ENCODE measurements at places on chromosomes 5 and 9.

- DNase-seq = no peak
Observed at GRCh38 chr5:32170303-32171151, 3.6 kb downstream of the GOLPH3 start.

- no peak for DNase-seq
Observed at GRCh38 chr9:101999441-101999840, 261.0 kb upstream of the GRIN3A start.

DNA sequence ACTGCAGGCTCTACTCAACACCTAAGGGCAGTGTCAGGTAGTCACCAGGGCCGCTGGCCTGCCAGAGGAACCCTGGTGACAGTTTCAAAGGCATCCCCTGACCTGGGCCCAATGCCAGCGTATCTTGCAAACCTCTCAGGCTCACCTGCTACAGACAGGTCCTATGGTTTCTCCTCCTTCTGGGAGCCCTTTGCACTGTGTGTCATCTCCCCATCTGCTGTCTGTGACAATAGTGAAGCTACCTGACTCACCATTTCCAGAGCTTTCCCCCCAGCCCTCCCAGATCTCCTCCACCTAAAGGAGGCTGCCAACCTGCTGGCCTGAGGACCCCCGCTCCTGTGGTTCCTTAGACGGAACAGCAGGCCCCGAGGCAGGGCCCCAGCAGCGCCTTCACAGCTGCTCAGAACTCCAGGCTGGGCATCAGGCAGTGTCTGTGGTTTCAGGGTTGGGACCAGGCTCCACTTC is 203.1 kb downstream of the FSTL4 start:
- DNase-seq = no peak

DNA sequence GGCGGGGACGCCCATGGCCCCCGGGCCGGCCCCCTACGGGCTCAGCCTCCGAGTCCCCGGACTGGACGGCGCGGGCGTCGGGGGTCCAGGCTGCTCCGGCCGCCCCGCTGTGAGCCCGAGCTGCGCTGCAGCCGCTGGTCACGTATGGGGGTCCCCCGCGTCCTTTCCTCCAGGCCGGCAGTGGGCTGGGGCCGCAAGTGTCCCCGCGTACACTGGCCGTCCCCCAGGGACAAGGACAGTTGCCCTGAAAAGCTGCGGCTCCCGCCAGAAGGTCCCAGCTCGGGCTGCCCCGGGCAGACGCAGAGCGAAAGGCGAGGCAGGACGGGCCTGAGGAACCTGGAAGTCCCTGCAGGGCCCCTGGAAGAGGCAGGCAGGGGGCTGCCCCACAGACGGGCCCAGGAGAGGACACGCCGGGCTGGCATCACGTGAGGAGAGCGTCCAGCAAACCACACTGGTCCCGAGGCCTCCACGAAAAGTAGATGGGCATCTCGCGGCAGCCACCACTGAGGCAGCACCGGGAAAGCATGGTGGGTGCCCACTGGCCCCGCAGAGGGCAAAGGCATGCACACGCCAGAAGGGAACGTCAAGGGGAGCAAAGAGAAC is 3.3 kb upstream of the NKD2 start:
- DNase-seq = no peak

DNA sequence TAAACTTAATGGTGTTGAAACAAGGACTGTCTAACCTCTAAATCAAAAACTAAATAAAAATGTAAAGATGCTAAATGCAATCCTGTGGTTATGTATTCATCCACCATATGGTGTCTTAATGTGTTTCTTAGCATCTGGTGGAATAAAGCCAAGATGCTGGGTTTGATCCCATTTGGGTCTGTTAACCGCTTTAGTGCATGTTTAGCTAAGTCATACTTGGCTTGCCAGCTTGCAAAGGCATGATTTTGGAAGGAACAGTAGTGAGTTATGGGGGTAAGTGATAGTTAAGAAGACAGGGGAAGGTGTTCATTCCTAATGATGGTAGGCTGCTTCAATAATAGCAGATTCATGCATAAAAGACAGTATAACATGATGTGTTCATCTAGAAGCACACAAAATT is 139.0 kb upstream of the SLC27A6 start:
- no peak for DNase-seq

DNA sequence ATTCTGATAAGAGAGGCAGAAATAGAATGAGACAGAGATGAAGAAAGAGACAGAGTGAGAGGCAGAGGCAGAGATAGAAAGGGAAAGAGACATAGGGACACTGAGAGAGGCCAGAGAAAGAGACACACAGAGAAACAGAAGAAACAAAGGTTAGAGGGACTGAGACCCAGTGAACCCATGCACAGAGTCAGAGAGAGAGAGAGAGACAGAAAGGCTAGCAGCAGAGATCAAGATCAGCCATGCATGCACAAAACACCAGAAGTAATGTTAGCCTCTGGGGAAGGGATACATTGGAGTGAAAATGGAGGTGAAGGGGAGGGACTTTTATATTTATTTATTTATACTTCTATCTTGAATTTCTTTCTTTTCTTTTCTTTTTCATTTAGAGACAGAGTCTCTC is 14.1 kb upstream of the SPARC start:
- no peak for DNase-seq

- DNase-seq = peak; percentile 2
Observed at GRCh38 chr9:15104826-15105420, 194.7 kb upstream of the FREM1 start.

GRCh38 chr5:35230038-35230611 is at the start of gene PRLR:
PRLR (minus strand) TSS chr5:35230487; CDS start chr5:35089620, 140,867 bp downstream.
- peak; percentile 34 for DNase-seq

DNA sequence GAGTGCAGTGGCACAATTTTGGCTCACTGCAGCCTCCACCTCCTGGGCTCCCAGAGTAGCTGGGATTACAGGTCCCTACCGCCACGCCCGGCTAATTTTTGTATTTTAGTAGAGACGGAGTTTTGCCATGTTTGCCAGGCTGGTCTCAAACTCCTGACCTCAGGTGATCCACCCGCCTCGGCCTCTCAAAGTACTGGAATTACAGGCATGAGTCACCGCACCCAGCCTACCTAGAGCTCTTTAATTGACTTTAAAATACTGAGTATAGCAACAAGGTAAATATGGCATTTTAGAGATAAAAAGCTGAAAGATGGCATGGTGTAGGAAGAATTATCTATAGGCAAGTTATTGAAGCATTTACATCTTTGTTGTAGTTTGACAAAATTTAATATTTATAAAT is 21.0 kb downstream of the APC start:
- no peak for DNase-seq

GRCh38 chr9:27629425-27629824 is 56.1 kb upstream of the C9orf72 start:
- no peak for DNase-seq

- DNase-seq = no peak
Observed at GRCh38 chr9:115992834-115993233, 160.8 kb upstream of the PAPPA start.

DNA sequence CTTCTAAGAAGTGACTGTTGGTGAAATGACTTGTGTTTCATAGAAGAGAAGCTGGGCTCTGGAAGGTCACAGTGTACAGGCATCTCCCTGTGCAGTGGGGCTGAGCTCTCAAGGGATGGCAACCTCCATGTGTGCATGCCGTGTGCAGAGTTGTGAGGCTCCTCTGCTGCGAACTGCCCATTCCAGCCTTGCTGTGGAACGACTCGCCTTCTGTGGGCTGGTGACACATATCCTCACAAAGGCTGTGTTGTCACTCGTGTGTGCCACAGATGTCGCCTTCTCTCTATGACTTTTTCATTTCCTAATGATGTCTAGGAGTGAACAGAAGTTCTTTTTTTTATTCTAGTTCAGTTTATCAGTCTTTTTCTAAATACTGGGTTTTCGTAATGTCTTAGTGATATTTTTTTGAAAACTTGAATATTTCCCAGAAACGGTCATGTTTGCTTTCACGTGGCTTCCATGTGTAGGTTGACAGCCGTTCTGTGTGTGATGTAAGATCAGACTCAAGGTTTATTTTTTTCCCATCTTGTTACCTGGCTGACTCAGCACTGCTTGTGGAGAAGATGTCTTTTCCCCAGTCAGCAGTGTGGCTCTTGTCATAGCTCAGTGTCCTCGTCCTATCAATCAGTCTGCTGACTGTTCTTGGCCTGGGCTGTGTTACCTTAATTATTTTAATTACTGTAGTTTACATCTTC is 57.3 kb upstream of the CACNA1B start:
- no peak for DNase-seq

DNA sequence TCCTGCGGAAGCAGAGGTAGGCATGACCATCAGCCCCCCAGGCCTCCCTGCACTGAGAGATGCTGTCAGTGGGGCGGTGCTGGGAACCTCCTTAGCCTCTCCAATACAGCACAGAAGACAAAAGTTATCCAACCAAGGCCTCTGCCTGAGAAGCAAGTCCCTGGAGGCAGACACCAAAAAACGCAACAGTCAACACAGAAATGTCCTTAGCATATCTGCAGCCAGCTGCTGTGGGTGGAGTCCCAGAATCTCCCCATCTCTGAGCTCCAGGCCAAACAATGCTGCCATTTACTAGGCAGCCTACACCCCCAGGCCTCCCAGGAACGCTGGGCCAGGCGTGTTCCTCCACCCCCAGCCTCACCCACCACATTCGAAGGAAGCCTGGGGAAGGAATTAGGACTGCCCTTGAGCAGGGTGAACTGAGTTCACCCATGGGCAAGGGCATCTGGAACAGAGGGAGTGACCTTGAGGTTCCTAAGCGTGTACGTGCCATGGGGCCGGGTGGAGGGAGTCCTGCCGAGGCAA is 43.7 kb downstream of the STK10 start:
- no peak for DNase-seq

GRCh38 chr5:99063737-99064136 is 134.9 kb upstream of the CHD1 start:
- no peak for DNase-seq

GRCh38 chr9:104589626-104590025 is 9.6 kb downstream of the OR13C5 start:
- no peak for DNase-seq

- no peak for DNase-seq
Observed at GRCh38 chr5:179290681-179291540, 54.4 kb downstream of the ADAMTS2 start.

DNA sequence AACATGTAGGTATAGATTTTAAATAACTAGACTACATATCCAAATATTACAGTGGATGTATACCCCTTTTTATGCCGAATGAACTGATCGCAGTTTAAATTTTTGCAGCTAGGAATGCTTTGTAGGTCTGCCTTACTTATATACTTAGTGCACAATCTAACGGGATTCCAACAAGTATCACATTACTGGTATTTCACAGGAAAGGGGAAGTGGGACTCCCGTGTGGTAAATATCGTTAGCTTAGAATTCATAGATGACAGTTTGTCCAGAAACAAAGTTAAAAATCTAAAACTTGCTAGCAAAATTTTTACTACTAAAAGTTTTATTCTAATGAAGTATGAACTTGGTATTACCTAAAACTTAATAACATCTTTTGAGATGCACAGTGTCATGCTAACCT is 193.5 kb upstream of the TLX3 start:
- DNase-seq = no peak

DNA sequence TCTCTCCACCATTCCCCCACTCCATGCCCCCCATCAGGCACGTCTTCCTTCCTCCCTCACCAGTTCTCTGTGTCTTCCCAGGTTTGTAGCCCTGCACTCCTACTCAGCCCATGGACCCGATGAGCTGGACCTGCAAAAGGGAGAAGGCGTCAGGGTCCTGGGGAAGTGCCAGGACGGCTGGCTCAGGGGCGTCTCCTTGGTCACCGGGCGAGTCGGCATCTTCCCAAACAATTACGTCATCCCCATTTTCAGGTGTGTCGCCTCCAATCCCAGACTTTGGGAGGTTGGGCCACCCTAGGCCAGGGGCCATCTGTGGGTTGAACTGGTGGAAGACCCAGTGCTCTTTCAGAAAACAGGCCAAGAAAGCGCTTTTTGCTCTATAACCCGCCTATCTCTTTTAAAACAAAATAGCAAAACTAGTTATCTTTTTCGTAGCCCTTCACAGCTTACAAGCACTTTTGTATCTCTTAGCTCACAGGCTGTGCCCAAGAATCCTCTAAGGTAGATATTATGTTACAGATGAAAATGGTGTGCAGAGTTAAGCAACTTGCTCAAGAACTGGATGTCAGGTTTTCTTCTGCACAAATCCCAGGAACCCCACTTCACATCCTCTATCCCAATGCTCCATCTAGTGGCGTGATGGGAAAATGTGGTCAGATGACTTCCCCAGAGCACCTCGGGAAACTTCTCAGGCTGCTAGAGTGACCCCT is 56.2 kb downstream of the PLAC8L1 start:
- no peak for DNase-seq

DNA sequence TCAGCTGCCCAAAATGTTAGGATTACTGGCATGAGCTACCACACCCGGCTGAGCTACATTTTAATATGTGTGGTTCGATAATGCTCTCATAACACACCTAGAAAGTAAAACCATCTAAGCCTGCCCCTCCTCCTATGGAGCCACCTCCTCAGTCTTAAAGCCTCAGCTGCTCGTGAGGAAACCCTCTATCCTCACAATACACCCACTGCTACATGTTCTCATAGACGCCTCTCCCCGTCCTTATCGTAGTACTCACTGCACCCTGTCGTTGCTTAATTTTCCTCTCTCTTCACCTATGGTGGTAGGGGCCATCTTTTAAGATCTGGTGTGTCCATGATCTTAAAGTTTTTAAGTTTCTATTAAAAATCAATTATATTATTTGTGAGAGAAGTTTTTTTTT is 72.9 kb downstream of the RCL1 start:
- DNase-seq = no peak

- no peak for DNase-seq
Observed at GRCh38 chr5:32785611-32786254, 74.6 kb downstream of the NPR3 start.

- DNase-seq = no peak
Observed at GRCh38 chr5:126354012-126354857, 69.0 kb upstream of the GRAMD2B start.

- DNase-seq = no peak
Observed at GRCh38 chr5:3004361-3005080, 253.0 kb upstream of the IRX2 start.

GRCh38 chr5:168341178-168341577 is 49.7 kb downstream of the WWC1 start:
- no peak for DNase-seq

- DNase-seq = no peak
Observed at GRCh38 chr9:91240596-91241165, 121.0 kb downstream of the AUH start.

GRCh38 chr5:124764992-124765611 is 18.7 kb upstream of the ZNF608 start:
- DNase-seq = no peak

DNA sequence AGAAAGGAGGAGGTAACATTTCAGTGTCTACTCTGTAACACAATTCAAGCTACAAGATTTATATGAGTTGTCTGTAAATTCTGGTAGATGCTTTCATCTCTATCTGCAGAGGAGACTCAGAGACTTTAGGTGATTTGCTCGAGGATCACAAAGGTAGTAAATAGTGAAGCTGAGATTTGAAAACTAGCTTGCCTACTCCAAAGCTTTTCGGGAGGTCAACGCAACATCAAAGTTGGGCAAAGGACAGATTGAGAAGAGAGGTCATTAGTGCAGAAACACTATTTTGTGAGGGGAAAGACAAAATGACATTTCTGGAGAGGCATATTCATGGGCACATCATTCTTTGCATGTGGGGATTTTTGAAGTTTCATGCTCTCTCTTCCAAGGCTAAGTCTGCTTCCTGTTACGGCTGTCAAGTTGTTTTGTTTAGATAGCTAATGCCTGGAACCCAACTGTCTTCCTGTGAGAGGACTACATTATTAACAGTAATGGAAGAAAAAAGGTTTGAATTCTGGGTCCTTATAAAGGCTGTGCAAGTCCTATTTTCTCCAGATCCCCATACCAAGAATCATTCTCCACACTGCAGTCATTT is 413.5 kb upstream of the ZNF462 start:
- DNase-seq = no peak
